ENCODE measurements at places on chromosomes 5 and 9.

- DNase-seq = no peak
Measured at GRCh38 chr9:128841694-128842492, 12.3 kb upstream of the SPOUT1 start.

- no peak for DNase-seq
Measured at GRCh38 chr9:20437476-20437875, 184.8 kb downstream of the MLLT3 start.

DNA sequence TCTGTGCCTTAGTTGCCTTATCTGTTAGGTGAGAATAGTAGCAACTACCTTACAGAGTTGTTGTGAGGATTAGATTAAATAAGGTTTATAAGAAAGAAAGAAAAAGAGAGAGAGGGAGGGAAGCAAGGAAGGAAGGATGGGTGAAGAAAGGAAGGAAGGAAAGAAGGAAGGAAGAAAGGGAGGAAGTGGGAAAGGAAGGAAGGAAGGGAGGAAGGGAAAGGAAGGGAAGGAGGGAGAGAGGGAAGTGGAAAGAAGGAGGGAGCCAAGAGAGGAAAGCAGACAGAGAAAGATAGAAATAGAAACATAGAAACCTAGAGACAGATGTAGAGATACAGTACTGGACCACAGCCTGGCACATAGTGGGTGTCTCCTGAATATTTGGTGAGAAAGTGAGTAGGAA is 207.1 kb upstream of the TRIM32 start:
- no peak for DNase-seq

- DNase-seq = no peak
Measured at GRCh38 chr5:58022055-58022454, 437.8 kb downstream of the PLK2 start.

- DNase-seq = no peak
Measured at GRCh38 chr5:97004423-97005060, 68.7 kb downstream of the LNPEP start.

GRCh38 chr9:6014670-6015270 is 654 bp downstream of the RANBP6 start:
- DNase-seq = no peak

DNA sequence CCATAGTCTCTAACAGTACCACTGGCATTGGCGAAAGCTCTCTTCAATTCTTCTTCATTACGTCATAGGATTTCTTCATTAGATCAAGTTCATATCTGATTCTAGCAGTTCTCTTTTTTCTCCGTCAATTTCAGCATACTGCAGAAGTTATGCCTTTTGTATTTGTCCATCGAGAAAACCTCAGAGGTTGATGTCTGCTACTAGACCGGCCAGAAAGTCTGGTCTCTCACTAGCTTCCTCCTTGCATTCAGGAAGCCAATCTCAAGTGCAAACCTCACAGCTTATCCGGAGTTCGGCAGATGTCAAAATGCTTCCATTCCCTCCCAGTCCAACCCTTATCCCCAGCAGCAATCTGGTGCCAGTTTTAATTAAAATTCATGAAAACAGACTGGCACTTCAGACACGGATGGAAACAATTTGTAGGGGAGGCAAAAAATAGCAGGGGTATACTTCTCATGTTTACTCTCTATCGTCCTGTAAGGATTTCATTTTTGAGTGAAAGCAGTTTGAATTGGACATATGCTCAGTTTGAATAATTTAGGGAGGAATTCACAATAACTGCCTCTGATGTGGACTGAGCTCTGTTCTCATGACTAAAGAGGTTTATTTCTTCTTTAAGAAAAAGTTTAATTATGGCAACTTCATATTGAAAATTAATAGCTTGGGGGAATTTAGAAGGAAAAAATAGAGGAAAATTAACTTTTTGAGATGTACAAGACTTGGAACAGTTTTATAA is 56.4 kb upstream of the TMC1 start:
- no peak for DNase-seq

GRCh38 chr5:99004960-99005359 is 76.2 kb upstream of the CHD1 start:
- DNase-seq = no peak

- DNase-seq = no peak
Measured at GRCh38 chr9:69001921-69002320, 12.0 kb downstream of the PRKACG start.

GRCh38 chr9:83280790-83281189 is 217.8 kb upstream of the RASEF start:
- DNase-seq = no peak

- no peak for DNase-seq
Measured at GRCh38 chr5:3818624-3819023, 223.0 kb downstream of the IRX1 start.

DNA sequence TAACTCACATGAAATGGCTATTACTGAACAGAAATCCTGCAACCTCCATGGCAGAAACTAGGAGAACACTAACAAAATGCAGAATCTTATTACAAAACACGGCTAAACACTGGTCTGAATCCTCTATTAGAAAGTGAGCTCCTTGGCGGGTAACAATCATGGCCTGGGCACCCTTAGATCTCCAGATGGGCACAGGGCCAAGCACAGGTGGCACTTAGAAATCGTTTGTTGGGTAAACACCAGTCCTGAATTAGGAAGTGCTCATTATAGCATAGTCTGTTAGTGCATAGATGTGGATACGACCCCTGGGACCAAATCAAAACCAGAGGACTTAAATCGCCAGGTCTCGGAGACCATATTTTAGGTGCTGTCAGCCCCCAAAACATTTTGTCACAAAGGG is 14.4 kb downstream of the VDAC1 start:
- DNase-seq = no peak

- DNase-seq = no peak
Measured at GRCh38 chr5:89458332-89458656, 575.3 kb upstream of the MEF2C start.

GRCh38 chr5:180387798-180388197 is 34.7 kb upstream of the GFPT2 start:
- DNase-seq = no peak

DNA sequence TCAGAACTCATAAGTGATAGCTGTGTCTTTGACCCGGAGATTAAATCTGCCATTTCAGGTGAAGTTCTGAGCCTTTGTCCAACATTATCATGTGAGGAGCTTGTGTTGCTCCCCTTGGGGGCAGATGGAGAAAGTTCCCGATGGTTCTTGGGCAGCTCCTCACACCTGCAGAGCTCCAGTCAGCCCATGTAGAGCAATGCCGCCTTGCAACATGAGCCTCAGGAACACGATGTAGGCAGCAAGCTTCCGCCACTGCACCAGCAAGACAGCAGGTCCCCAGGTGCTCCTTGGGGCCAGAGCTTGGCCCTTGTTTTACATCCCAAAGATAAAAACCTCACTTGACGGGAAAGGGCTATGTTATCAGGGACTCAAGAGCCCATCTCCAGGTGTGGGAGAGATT is 292.7 kb downstream of the IRX1 start:
- no peak for DNase-seq

- DNase-seq = no peak
Measured at GRCh38 chr9:10488937-10489336, 123.9 kb downstream of the PTPRD start.

DNA sequence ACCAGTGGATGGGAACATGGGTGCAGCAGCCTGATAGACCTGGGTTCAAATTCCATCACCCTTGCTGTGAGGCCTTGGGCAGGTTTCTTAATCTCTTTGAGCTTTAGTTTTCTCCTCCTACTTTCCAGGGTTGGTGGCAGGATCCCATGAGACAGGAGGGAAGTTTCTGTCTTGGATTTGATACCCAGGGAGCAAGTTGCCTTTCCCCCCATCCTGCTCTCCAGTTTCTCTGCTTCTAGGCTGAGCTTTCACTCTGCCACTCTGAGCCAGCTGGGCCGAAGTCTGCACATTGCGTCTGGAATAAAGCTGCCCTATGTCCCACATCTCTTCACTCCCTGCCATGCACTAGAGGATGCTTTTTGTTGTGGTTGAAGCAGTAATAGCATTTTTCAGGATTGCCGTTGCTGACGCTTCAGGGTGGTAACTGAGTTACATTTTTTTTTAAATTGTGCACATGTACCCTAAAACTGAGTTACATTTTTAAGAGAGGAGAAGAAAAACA is 40.5 kb upstream of the ANGPTL2 start:
- DNase-seq = no peak

GRCh38 chr5:88159591-88159990 is 109.1 kb downstream of the TMEM161B start:
- DNase-seq = no peak

GRCh38 chr5:167242701-167243100 is 1048.7 kb upstream of the WWC1 start:
- DNase-seq = no peak

DNA sequence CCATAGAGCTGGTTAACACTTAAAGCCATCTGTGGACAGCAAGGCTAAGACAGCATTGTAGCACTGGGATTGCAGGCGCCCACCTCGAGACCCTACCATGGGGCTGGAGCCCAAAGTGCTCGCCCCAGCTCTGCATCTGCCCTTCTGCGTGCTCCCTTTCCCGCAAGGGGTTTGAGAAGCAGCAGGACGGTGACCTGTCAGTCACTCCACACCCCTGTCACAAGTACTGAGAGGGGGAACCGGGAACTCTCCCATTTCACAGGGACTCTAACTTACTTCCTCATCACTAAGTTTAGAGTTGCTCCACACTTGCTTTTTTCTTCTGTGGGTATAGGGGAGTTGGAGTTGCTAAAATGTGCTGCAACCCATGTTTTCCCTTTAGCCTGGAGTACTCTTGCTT is 273.2 kb downstream of the SMARCA2 start:
- DNase-seq = no peak

DNA sequence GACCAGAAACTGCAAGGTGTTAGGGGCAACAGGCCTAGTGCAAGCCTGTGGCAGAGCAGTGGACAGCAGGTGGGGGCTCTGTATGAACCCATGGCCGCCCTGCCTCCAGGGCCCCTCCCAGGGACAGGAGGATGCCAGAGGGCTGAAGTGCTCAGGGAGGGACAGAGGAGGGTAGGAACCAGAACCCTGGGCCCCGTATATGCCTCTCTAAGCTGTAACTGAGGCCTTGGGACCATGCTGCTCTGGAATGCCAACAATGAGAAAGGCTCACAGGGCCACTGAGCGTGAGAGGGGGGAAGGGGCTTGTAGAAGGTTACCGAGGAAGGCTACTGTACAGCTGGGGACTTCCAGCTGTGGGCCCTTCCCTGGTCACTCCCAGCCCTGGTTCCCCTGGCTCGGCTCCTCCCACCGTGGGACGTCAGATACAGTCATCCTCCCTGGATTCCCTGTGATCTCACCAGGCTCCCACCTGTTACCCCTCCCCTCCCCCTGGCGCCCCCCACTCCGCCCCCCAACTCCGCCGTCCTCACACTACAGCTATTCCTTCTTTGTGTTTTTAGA is 21.1 kb downstream of the AQP7 start:
- DNase-seq = no peak

- DNase-seq = no peak
Measured at GRCh38 chr5:172953776-172954675, 5.2 kb upstream of the RPL26L1 start.

DNA sequence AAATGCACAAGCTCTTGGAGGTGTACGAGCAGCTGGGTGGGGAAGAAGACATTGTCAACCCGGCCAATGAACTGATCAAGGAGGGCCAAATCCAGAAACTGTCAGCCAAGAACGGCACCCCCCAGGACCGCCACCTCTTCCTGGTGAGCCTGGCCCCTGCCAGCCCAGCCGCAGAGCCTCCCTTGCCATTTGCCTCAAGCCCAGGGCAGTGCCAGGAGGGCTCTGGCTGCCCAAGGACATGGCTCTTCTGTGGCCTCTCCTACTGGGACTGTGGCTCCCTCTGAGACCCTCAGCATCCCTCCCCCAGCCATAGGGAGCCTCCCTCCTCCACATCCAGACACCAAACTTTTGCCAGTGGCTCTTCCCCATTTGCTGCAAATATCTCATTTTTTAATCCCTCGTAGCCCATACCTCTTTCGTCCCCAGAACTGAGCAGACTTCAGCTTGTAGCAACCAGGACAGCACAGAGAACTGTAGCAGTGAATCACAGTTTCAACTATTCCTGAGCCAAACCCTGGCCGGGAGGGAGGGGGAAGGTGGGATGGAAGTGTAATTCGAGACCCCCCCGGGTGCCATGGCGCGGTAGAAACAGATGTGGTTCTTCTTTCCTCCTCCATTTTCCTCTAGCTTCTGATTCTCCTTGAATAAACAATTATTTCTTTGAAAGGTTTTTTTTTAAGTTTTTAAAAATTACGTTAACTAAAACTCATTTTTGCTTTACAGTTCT is 44.5 kb upstream of the SUSD3 start:
- no peak for DNase-seq

GRCh38 chr5:99191206-99191745 is 262.5 kb upstream of the CHD1 start:
- DNase-seq = no peak

GRCh38 chr9:93952784-93953495 is 2.2 kb downstream of the BARX1 start:
- no peak for DNase-seq

GRCh38 chr9:19698960-19699359 is 89.9 kb downstream of the SLC24A2 start:
- no peak for DNase-seq

DNA sequence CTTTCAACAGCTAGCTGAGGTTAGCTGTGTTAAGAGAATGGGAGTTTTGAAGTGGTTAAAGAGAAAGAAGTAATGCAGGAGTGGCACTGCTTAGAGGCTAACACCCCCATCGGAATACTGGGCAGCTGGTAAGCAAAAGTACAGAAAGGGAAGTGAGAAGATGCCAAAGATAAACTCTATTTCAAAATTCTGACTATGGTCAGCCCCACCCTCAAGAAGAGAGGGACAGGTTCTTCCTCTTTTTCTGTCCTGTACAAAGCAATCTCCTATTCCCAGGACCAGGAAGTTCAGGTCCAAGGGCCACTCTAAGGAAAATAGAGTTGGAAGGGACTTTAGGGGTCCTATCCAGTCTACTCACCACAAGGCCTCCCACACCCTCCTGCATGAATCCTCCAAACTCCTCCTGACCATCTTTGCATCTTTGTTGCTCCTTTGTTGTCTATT is 45.9 kb upstream of the JAK2 start:
- DNase-seq = no peak

DNA sequence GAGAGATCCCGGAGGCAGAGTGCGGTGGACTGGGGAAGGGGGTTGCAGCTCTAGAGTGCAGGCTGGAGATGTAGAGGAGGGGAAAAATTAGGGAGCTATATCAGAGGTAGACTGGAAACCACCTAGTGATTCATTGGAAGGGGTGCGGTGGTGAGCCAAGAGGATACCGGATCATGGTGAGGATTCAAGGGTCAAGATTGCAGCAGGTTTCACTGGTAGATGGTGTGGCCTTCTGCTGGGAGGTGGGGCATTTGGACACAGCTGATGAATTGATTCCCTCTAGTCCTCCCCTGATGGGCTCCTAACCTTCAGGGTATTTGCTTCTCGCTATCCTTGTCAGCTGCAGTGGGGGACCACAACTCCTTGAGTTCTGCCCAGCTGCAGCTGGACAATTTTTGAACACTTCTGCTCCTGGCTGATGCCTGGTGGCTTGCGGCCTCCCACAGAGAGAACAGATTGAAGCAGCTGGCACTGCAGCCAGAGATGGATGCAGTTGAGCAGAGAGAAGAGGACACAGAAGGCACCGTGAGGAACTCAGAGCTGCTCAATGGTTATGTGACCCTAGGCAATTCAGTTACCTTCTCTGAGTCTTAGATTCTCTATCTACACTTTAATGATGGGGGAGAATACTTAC is 134.4 kb upstream of the ABCA1 start:
- DNase-seq = no peak
